ENCODE measurements at places on chromosomes 6 and 20. TPM values are rescaled to one million over a fixed set of nuclear protein-coding genes. Genes with fewer than 3 reads are reported as not detected.

Gene BPIFB2
- not detected for polyA plus RNA-seq

DNA sequence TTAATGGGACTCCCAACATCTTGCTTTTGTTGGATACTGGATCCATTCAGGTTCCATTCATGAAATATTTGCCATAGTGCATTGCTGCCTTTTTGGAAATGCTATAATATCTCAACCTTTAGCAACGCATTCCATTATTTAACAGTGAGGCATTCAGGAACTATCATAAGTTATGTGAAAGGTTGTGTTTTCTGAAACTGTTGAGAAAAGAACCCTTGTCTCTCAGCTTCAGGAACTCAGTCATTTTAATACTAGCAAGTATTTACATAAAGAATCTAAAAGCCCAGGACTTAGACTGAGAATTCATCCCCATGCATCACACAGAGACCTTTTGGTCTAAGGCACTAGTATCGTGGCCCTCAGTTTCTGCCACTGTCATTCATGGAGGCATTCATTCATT is 24.9 kb upstream of the SASH1 start:
- DNase-seq = no peak

DNA sequence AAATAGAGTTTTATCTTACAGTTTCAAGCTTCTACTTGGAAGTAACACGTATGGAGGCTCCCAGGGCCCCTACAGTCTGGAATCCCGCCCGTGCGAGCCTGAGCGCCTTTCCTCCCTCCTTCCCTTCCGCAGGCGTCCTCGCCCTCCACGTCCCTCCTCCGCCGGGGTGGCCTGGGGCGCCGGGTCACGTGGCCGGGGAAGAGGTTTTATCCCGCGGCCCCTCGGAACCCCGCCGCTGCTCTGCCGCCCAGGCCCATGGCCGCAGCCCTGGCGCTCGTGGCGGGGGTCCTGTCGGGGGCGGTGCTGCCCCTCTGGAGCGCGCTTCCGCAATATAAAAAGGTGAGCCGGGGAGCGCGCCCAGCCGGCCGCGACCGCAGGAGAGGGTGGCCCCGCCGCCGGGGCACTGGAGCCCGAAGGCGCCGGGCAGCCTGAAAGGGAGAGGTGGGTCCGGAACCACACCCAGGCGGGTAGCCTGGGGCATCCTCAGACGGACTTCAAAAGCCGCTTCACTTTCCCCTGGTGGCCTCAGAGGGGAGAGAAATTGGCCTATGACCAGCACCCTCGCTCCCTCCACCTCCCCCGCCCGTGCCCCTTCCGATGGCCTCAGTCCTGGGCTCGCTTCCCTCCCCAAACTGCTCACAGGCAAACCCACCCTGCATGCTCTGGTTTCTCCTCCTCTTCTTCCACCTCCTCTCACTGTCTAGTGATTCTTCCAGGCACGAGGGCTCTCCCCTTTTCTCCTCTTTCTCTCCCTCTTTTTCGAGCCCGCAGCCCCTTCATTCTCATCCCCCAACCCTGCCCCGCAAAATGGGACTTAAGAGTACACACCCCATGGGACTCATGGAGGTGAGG is at the start of gene CLPSL2:
TSS of gene CLPSL2 (plus strand) at position 235 of the 852 bp plus-strand sequence. CDS start at position 256, 21 bp downstream.
- no peak for DNase-seq

GRCh38 chr20:43191946-43192863 is 2.5 kb upstream of the PTPRT start:
- DNase-seq = no peak

DNA sequence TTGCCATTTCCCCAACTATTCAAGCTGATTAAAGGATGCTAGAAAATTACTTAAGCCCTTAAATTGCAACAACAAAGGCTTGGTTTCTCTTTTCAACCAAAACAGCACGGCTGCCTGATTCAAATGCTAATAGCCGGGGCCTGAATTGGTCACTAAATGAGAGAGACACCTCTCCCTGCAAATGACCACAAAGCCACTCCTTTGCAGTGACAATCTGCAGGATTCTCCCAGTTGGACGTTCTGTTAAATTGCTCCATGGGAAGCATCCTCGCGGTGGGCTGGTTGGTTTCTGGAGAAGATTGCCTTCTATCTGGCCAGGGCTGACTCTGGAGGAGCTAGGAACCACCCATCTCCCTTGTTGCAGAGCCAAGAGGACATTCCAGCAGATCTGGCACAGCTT is 29.7 kb upstream of the TBXT start:
- DNase-seq = no peak

Gene KIAA1586
- 24.0 TPM for polyA plus RNA-seq

Gene APOM
- polyA plus RNA-seq = 4.6 TPM

- DNase-seq = no peak
Measured at GRCh38 chr20:42391807-42392206, 773.6 kb upstream of the CHD6 start.

Gene CASS4
- polyA plus RNA-seq = 20.6 TPM

- DNase-seq = peak; percentile 58
Measured at GRCh38 chr6:109483735-109484057, 677 bp upstream of the ZBTB24 start.

Gene PLA2G7
- polyA plus RNA-seq = 1.3 TPM

- no peak for DNase-seq
Measured at GRCh38 chr6:53815381-53816119, 20.7 kb downstream of the LRRC1 start.

- no peak for DNase-seq
Measured at GRCh38 chr20:5881703-5882102, 68.6 kb downstream of the TRMT6 start.

DNA sequence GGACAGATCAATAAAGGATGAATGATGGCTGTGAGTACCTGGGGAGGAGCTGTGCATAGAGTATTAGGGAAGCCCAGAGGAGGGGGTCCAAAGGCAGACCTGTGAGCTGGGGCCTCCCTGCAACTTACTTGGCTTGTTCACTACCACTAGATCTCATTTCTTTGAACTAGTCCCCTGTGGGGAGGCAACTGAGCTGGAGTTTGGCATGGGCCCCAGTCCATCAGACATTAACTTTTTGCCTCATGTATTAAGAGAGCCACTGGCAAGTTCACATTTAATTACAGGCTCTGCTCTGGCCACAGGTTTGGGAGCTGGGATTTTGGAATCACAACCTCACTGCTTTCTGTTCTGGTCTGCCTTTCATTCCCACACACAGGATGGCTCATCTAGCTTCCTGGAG is 254.1 kb downstream of the PRL start:
- no peak for DNase-seq

GRCh38 chr6:35368038-35368887 is 25.9 kb downstream of the PPARD start:
- no peak for DNase-seq

Gene ATP9A
- polyA plus RNA-seq = 55.0 TPM

Gene FAM217A
- polyA plus RNA-seq = 2.4 TPM

GRCh38 chr20:36591854-36592641 is 13.5 kb upstream of the RAB5IF start:
- no peak for DNase-seq

- no peak for DNase-seq
Measured at GRCh38 chr6:61940919-61941318, 345.1 kb downstream of the KHDRBS2 start.

GRCh38 chr20:25058051-25058846 is at the start of gene ACSS1:
Gene ACSS1, minus strand, starts transcription at chr20:25058139. Its CDS starts 37 bp downstream, at chr20:25058102.
- DNase-seq = peak; percentile 92

GRCh38 chr6:54059683-54060082 is 51.6 kb upstream of the MLIP start:
- no peak for DNase-seq

DNA sequence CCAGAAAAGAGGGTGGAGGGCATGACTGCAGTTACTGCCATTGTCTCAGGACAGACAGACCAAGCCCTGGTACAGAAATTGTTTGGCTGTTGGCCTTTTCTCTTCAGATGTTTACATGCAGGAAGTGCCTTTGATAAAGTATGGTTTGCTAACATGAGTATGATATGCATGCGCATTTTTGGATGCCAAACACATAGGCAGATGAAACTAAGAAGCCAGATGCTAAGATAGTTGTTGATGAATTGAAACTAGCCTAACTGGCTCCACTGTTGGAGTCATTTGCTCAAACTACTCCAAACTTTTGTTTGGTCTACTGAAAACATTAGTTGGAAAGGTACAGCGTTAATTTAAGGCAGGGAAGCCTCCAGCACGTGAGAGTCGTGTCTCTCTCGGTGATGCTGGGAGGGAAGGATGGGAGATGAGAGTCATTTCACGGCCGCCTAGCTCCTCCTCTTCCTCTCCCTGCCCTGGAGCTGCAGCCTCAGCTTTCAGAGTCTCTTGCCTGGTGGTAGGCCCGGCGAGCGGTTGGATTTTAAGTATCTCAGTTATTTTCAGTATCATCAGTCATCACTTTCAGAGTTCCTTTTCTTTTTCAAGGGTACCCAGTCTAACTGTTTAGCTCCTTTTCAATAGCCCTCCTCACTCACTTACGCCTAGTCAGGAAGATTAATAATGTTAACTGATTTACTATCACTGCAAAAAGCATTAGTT is 29.7 kb downstream of the RREB1 start:
- DNase-seq = no peak

- no peak for DNase-seq
Measured at GRCh38 chr6:156760377-156760776, 16.8 kb upstream of the ARID1B start.

DNA sequence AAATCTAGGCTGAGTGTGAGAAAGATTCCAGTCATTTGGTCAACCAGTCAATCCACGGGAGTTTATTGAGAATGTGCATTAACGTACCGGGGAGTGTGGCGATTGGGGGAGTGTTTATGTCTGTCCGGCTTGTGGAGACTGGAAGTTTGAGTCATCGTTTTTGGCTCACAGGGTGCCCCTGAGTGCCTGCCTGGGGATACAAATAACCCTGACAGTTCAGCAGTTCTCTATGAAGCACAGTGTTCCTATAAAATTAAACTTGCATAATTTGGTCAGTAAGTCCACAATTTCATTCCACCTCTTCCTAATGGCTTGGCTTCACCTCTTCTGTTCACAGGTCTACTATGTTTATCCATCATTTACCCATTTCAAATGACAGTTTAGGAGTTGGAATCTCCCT is 72.6 kb upstream of the PLEKHG1 start:
- DNase-seq = no peak

DNA sequence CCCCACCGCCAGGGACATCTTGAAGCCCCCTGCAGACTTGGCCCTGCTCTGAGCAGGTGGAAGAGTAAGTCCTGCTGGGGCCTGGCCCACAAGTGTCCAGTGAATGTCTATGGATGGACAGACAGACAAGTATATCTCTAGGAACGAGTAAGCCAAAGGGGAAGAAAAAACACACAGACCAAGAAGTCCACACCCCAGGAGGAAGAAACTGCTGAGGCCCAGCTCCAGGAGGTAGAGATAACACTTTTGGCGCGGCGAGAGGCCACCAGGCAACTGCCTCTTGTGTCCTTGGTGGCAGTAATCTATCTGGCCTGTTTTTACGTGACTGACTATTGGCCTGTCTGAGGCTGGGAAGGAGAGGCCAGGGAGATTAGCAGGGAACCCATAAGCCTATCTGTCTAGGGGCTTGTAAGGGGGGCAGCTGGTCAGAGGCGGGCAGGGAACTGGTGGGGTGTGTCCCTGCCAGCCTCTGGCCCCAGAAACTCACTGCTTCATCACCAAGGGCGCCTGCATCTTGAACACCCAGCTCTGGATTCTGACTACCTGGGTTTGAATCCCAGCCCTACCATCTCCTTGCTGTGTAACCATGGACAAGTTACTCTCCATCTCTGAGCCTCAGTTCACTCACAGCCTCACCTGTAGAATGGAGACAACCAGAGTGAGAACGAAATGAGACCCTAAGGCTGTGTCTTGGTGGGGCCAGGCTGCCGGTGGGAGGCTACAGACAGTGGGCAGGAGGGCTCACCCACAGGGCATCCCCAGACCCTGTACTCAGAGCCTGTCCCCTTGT is 31.3 kb downstream of the C20orf203 start:
- no peak for DNase-seq

Gene ADTRP
- 1.4 TPM for polyA plus RNA-seq

Gene NRN1
- 9.6 TPM for polyA plus RNA-seq

DNA sequence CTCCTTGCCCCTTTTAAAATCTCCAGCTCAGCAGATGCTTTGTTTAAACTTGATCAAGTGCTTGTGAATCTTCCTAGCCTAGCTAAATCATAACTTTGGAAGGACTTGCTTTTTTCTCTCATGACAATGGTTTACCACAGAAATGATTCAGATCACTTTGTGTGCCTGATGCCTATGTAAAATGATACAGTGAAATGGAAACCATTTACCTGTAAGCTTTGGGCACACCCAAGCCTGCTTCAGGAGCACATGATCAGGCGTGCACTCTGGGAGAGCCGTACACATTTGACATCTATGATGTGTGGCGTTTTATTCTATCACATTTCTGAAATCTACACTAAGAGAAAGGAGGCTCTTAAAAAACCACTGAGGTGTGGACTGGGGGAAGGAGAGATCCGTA is 41.1 kb downstream of the PTPN1 start:
- no peak for DNase-seq

DNA sequence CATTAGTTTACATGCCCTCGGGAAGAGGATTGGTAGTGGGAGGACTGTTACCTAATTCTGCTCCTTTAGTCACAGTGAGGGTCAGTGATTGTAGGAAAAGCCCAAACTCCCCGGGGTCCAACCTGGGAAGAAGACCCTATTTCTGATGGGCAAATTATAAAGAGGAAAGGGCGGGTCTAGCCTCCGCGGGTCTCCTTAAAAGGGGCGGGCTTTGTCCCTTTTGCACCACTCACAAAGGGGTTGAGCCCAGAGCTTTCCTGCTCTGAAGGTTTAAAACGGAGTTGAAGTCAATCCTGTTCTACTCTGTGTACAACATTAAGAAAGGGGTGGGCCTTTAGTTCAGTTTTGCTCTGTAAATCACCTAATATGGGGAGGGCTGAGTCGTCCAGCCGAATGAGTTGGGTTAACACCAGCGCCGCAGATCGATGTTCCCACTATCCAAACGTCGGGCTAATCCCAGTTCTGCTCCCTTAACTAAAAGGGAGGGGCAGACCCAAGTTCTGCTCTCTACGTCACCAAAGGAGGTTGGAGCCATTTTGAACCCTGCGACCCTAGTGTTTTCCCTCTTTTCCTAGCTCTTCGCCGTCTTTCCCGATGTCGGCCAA is 920 bp upstream of the RNF5 start:
- no peak for DNase-seq

DNA sequence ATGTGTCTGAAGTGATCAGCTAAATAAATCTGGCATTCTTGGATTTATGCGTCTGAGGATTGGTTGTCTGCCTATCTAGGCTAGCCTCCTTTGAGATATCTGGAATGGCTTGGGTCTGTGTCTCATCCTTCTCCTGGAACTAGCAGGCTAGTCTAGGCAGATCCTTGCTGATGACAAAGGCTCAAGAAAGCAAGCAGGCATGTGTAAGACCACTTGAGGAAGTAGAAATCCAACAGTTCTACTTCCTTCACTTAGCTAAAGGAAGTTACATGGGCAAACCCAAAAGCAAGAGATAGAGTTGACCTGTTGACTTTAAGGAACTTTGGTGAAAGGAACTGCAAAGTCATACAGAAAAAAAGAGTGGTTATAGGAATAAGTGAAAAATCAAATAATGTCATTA is 672.6 kb downstream of the MAFB start:
- DNase-seq = no peak
